Activated T-helper 1 cell treated with anti-CD3 and anti-CD28 coated beads, Interleukin-12 subunit alpha, Interleukin-12 subunit beta, Interleukin-2, Interleukin-4 antibody, amounts not matched to agents 30 ng/mL and 10 ng/mL and 1 ng/mL, durations not matched to agents 14 hours and 24 hours and 36 hours (primary cell): ENCODE measurements at places on chromosomes 11 and 22. TPM values are rescaled to one million over a fixed set of nuclear protein-coding genes. Genes with fewer than 3 reads are reported as not detected.

DNA sequence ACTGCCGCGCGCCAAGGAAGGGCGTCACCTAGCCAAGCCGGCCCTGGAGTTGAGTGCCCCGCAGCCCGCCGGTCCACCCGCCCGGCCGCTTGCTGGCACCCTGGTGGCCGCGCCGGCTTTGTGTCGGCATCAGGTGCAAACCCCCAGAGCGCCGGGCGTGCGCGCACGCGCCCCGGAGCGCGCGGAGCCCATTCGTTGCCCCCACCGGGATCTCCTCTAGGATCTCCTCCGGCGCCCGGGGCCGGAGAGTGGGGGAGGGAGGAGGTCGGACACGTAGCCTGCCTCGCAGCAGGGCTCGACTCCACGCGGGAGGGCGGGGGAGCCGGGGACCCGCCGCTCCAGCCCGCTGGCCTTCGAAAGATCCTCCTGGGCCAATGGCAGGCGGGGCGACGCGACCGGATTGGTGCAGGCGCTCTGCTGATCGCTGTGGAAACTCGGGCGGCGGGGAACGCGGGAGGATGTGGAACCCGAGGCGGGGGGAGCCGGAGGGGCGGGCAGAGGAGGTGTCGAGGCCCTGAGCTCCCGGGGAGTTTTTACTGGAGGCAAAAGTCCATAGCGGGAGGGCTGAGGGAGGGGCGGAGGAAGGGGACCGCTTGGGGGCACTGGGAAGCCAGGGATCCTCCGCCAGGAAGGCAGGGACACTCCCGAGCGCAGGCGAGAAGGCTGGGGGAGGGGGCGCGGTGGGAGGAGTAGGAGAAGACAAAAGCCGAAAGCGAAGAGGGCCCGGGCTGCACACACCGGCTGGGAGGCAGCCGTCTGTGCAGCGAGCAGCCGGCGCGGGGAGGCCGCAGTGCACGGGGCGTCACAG is at the start of gene FADS2:
Gene FADS2, plus strand, starts transcription at position 730 of the 808 bp plus-strand sequence. CDS start 91 bp downstream, outside the sequence.
- peaks cover 7% of the 10 kb centered on the region for H3K36me3 ChIP-seq
- DNase-seq = peak; percentile 91
- no peaks in the 10 kb centered on the region for H3K27me3 ChIP-seq
- peaks cover 50% of the 10 kb centered on the region for H3K4me1 ChIP-seq
- H3K4me3 ChIP-seq = peak within 1 kb of the TSS; percentile 93

- peaks cover 6% of the 10 kb centered on the region for H3K4me1 ChIP-seq
- H3K27me3 ChIP-seq = peaks cover 21% of the 10 kb centered on the region
- no peak for DNase-seq
- no peak overlapping the region for H3K27ac ChIP-seq
- no peaks in the 10 kb centered on the region for H3K36me3 ChIP-seq
Measured at GRCh38 chr11:61956191-61957020, 6.3 kb downstream of the BEST1 start.

DNA sequence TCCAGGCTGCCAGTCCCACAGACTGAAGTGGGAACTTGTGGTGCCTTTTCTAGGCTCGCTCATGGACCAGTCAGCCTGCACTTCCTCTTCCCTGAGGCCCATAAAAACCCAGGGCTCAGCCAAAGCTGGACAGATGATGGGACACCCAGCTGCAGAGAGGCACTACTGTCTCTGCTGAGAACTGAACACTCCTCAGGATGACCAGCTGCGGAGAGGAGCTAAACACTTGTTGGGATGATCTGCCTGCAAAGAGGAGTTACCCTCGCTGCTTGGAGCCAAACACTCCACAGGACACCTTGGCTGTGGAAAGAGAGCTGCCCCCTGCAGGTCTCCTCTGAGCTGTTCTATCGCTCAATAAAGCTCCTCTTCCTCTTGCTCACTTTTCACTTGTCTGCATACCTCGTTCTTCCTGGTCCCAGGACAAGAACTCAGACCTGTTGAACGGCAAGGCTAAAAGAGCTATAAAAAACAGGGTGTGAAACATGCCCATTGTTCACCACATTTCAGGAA is 465.5 kb downstream of the GUCY1A2 start:
- H3K36me3 ChIP-seq = no peaks in the 10 kb centered on the region
- H3K4me1 ChIP-seq = no peaks in the 10 kb centered on the region
- H3K4me3 ChIP-seq = no peak overlapping the region
- H3K27me3 ChIP-seq = no peaks in the 10 kb centered on the region

GRCh38 chr22:38180841-38181452 is 683 bp downstream of the PLA2G6 start:
- peak; percentile 31 for DNase-seq
- peaks cover 6% of the 10 kb centered on the region for H3K36me3 ChIP-seq
- peaks cover 6% of the 10 kb centered on the region for H3K27me3 ChIP-seq
- peak overlapping the region; percentile 89 for H3K4me3 ChIP-seq

The SLC29A2 gene
- 14.3 and 16.6 TPM in 2 replicates for total RNA-seq

GRCh38 chr11:70490208-70490607 is 91.9 kb downstream of the CTTN start:
- H3K27ac ChIP-seq = no peak overlapping the region
- H3K27me3 ChIP-seq = no peaks in the 10 kb centered on the region
- DNase-seq = no peak

- H3K27ac ChIP-seq = no peak within 1 kb of the TSS
- H3K36me3 ChIP-seq = no peaks in the 10 kb centered on the region
Measured at GRCh38 chr11:125164422-125165110, at the start of gene PKNOX2. PKNOX2 (plus strand) TSS chr11:125164751; CDS start chr11:125351306, 186,555 bp downstream.

The RBM7 gene
- 34.4 and 38.8 TPM in 2 replicates for total RNA-seq

The OR51B6 gene
- total RNA-seq = not detected in 2 replicates

The INPPL1 gene
- 139 and 140 TPM in 2 replicates for total RNA-seq

- no peaks in the 10 kb centered on the region for H3K27me3 ChIP-seq
- peaks cover 35% of the 10 kb centered on the region for H3K4me1 ChIP-seq
- peak overlapping the region; percentile 74 for H3K4me3 ChIP-seq
- peak overlapping the region; percentile 67 for H3K27ac ChIP-seq
- H3K36me3 ChIP-seq = peaks cover 16% of the 10 kb centered on the region
Measured at GRCh38 chr11:33162831-33163230, 1.6 kb upstream of the CSTF3 start.

- no peak for DNase-seq
- H3K4me1 ChIP-seq = no peaks in the 10 kb centered on the region
- H3K36me3 ChIP-seq = no peaks in the 10 kb centered on the region
- no peak overlapping the region for H3K27ac ChIP-seq
Measured at GRCh38 chr22:44389926-44390612, 77.3 kb upstream of the SHISAL1 start.

GRCh38 chr22:36471341-36471821 is 10.1 kb downstream of the TXN2 start:
- H3K27me3 ChIP-seq = no peaks in the 10 kb centered on the region
- no peak overlapping the region for H3K4me3 ChIP-seq
- DNase-seq = no peak
- peaks cover 27% of the 10 kb centered on the region for H3K4me1 ChIP-seq
- H3K36me3 ChIP-seq = peaks cover 36% of the 10 kb centered on the region

DNA sequence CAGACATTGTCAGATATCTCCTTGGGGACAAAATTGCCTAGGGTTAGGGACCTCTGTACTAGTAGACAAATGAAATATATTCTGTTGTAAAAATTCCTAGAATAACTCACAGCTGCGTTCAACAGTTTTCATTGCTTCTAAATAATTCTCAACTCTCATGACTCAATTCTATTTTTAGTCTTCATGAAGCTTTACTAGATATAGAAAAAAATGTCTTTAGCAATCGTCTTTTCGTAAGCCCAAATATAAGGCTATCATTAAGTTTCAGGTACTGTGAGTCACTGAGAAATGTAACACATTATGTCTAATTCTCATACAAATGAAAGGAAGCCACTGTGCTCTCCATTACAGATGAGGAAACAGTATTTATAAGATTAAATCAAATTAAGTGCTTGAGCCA is 6.4 kb downstream of the MMP12 start:
- no peaks in the 10 kb centered on the region for H3K36me3 ChIP-seq
- no peaks in the 10 kb centered on the region for H3K4me1 ChIP-seq
- H3K27me3 ChIP-seq = peaks cover 8% of the 10 kb centered on the region
- H3K4me3 ChIP-seq = no peak overlapping the region
- no peak overlapping the region for H3K27ac ChIP-seq
- DNase-seq = no peak

The CXCR5 gene
- 5.1 and 5.5 TPM in 2 replicates for total RNA-seq
